ENCODE measurements at places on chromosomes 12 and 14.

- no peaks in the 10 kb centered on the region for H3K27me3 ChIP-seq
- H3K27ac ChIP-seq, result no peak overlapping the region
- H3K4me3 ChIP-seq, result no peak overlapping the region
Measured at GRCh38 chr14:104783484-104784217, 11.9 kb downstream of the AKT1 start.

GRCh38 chr12:124512667-124513296, 54.6 kb downstream of the NCOR2 start:
- peak overlapping the region; percentile 49 for H3K27ac ChIP-seq
- H3K4me1 ChIP-seq, result no peaks in the 10 kb centered on the region
- DNase-seq, result no peak
- no peak overlapping the region for H3K4me3 ChIP-seq

DNA sequence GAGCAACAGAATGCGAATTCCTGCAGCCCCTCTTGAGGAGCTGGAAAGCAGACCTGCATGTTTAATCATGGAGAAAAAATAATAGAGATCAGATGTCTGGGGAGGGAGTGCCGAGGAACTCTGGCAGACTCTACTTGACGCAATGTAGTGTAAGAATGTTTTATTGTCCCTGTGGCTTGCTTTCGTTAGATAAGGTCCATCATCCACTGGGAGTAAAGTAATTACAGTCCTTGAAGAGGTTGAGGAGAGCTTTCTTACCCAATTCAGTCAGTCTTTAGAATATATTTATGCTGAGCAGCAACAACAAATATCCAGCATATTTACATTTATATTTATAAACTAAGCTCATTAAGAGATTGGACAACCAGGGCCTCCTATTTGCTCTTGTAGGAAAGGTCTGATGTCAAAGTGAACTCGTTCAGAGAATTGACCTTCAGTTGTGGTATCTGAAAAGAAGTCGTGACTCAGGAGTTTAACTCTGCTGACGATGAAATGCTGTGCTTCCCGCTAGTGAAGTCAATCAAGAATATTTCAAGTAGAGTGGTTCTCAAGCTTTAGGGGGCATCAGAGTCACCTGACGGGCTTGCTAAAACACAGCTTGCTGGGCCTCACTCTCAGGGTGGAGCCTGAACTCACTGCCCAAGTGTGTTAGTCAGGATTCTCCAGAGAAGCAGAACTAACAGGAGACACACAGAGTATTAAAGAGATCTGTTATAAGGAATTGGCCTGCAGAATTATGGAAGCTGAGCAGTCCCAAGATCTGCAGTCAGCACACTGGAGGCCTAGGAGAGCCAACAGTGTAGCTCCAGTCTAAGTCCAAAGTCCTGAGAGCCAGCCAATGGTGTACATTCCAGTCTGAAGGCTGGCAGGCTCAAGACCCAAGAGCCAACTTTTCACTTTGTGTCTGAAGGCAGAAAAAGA, 139.3 kb upstream of the LMNTD1 start:
- H3K4me1 ChIP-seq, result no peaks in the 10 kb centered on the region
- H3K27ac ChIP-seq, result no peak overlapping the region
- H3K4me3 ChIP-seq, result no peak overlapping the region
- no peaks in the 10 kb centered on the region for H3K36me3 ChIP-seq

GRCh38 chr12:42291680-42292079, 34.2 kb downstream of the ZCRB1 start:
- no peaks in the 10 kb centered on the region for H3K27me3 ChIP-seq
- H3K36me3 ChIP-seq, result no peaks in the 10 kb centered on the region
- no peak for DNase-seq
- no peak overlapping the region for H3K4me3 ChIP-seq
- H3K4me1 ChIP-seq, result no peaks in the 10 kb centered on the region

- H3K36me3 ChIP-seq, result no peaks in the 10 kb centered on the region
- H3K27ac ChIP-seq, result no peak overlapping the region
- H3K4me1 ChIP-seq, result peaks cover 9% of the 10 kb centered on the region
- no peak for DNase-seq
- no peak overlapping the region for H3K4me3 ChIP-seq
- no peaks in the 10 kb centered on the region for H3K27me3 ChIP-seq
Measured at GRCh38 chr14:54708982-54709381, 142.1 kb downstream of the SAMD4A start.

GRCh38 chr12:104058802-104059201, 5.5 kb upstream of the HCFC2 start:
- H3K27ac ChIP-seq, result no peak overlapping the region
- H3K4me3 ChIP-seq, result no peak overlapping the region
- DNase-seq, result no peak
- H3K27me3 ChIP-seq, result no peaks in the 10 kb centered on the region
- no peaks in the 10 kb centered on the region for H3K4me1 ChIP-seq
- no peaks in the 10 kb centered on the region for H3K36me3 ChIP-seq

GRCh38 chr14:77151245-77151644, 9.7 kb upstream of the ZDHHC22 start:
- DNase-seq, result peak; percentile 37
- H3K4me1 ChIP-seq, result no peaks in the 10 kb centered on the region
- H3K27ac ChIP-seq, result no peak overlapping the region
- H3K27me3 ChIP-seq, result no peaks in the 10 kb centered on the region
- no peaks in the 10 kb centered on the region for H3K36me3 ChIP-seq

DNA sequence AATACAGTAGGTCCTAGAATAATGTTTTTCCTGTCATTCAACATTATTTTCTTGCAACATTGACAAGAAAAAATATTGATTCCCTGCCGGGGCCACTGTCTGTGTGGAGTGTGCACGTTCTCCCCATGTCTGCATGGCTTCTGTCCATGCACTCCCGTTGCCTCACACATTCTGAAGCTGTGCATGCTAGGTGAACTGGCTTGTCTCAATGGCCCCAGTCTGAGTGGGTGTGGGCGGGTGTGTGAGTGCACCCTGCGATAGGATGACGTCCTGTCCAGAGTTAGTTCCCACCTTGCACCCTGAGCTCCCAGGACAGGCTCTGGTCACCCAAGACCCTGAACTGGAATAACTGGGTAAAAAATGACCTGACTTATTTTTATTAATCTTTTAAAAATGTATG, 186.1 kb downstream of the CAND1 start:
- H3K36me3 ChIP-seq, result no peaks in the 10 kb centered on the region
- peaks cover 5% of the 10 kb centered on the region for H3K4me1 ChIP-seq
- DNase-seq, result no peak
- H3K27me3 ChIP-seq, result no peaks in the 10 kb centered on the region
- H3K4me3 ChIP-seq, result no peak overlapping the region

- no peaks in the 10 kb centered on the region for H3K36me3 ChIP-seq
- H3K4me3 ChIP-seq, result no peak overlapping the region
- no peak overlapping the region for H3K27ac ChIP-seq
- DNase-seq, result no peak
- no peaks in the 10 kb centered on the region for H3K4me1 ChIP-seq
Measured at GRCh38 chr14:66045572-66046021, 440.6 kb upstream of the CCDC196 start.

DNA sequence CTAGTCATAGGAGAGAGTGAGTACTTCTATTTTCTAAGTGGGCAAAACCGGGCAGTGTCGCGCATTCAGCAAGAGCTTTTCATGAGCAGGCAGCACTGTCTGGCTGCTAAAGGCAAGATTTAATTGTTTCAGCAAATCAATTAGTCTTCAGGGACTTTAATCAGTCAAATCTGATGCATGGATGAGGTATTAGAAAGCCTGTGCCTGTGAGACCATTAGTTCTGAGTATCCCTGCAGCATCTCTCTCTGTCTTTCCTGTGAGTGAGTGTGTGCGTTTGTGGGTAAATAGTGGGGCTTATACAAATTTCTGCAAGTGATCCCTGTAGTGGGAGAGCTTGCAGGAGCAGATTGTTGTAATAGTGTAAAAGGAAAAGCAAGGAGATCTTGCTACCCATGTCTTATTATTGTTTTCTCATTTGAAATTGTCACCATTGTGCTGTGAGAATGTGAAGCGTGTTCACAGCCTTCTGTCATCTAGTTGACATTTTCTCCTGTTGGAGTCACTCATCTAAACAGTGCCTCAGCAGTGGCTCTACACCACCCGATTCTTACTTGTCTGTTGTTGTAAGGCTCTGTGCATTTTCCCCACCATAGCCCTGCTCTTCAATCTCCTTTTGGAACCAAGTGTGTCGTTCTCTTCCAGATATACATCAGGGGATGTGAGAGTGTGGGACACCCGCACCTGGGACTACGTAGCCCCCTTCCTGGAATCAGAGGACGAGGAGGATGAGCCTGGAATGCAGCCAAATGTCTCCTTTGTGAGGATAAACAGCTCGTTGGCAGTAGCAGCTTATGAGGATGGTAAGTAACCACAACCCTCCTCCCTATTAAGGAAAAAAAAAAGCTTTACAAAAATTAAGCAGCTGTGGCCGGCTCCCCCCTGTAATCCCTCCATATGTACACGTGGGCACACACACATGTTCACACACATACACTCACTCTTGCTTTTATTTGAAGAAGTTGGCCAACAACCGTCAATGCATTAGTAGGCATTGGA, 53.6 kb downstream of the FBXW8 start:
- no peaks in the 10 kb centered on the region for H3K36me3 ChIP-seq
- no peaks in the 10 kb centered on the region for H3K4me1 ChIP-seq
- H3K27ac ChIP-seq, result no peak overlapping the region
- no peak for DNase-seq

DNA sequence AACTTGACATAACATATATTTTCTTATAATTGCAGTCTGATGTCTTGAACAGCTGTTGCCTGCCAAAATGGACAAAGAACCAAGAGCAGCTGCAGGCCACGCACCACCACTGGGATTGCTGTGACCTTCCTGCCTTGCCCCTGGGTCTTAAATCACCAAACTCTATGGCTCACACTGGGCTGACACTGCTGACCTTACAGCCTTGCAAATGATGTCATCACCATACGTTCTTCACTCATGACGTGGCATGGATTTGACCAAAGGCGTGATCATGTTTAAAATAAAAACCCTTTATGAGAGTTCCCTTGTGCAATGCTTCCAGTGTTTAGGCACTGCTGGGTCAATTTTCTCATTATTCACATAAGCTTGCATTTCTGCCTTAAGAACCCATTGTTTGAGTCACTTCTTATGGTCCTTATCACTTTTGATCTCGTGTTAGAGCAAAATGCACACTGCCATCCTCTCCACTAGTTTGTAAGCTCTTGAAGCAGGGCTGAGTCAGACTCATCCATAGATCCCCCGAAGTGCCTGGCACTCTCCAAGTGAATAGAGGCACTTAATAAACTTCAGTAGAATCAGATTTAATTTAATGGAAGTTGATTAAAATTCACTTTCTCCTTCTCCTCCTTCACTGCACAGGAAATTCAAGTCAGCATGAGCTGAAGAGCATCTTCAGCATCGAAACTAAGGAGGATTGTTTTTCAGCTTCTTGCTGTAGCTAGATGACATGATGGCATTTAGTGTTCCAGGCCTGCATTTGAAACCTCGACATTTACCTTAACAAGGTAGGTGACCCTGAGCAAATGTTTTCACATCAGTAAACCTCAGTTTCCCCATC, 132.4 kb upstream of the PZP start:
- no peak overlapping the region for H3K4me3 ChIP-seq
- H3K4me1 ChIP-seq, result no peaks in the 10 kb centered on the region
- no peaks in the 10 kb centered on the region for H3K36me3 ChIP-seq
- no peak for DNase-seq
- H3K27me3 ChIP-seq, result no peaks in the 10 kb centered on the region

DNA sequence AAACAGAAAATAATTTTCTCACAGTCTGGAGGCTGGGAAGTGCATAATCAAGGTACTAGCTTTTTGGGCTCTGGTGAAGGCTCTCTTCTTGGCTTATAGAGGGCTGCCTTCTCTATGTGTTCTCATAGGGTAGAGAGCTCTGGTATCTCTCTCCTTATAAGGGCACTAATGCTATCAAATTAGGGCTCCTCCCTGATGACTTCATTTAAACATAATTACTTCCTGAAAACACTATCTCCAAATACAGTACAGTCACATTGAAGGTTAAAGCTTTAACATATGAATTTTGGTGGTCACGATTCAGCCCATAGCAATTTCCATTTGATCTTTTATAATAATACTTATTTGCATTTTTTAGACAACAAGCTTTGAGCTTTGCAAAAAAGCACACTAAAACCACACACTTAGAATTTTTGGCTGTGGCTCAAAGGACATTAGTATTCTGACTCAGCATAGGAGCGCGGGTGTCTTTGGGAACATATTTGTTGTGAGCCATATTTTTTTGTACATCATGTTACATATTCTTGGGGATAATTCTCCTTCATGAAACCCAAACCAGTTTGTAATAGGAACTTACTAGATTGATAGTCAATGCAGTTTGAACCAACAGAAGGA, 808.1 kb upstream of the FBXO33 start:
- no peak overlapping the region for H3K27ac ChIP-seq
- no peaks in the 10 kb centered on the region for H3K36me3 ChIP-seq
- DNase-seq, result no peak

DNA sequence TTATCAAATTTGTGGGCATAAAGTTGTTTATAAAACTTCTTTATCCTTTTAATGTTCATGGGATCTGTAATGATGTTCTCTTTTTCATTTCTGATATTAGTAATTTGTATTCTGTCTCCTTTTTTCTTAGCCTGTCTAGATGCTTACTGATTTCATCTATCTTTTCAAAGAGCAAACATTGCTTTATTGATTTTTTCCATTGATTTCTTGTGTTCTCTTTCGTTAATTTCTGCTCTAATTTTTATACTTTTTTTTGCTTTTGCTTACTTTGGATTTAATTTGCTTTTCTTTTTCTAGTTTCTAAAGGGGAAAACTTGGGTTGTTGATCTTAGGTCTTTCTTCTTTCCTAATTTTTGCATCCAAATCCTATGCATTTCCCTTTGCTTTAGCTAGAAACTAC, 42.5 kb downstream of the CRADD start:
- no peaks in the 10 kb centered on the region for H3K36me3 ChIP-seq
- no peaks in the 10 kb centered on the region for H3K27me3 ChIP-seq
- no peak overlapping the region for H3K27ac ChIP-seq
- DNase-seq, result no peak

GRCh38 chr14:44700184-44700583, 193.1 kb upstream of the FSCB start:
- no peaks in the 10 kb centered on the region for H3K27me3 ChIP-seq
- no peaks in the 10 kb centered on the region for H3K4me1 ChIP-seq
- no peak overlapping the region for H3K27ac ChIP-seq
- no peaks in the 10 kb centered on the region for H3K36me3 ChIP-seq
- DNase-seq, result no peak

GRCh38 chr12:96136725-96137378, 57.3 kb upstream of the ELK3 start:
- no peaks in the 10 kb centered on the region for H3K27me3 ChIP-seq
- no peaks in the 10 kb centered on the region for H3K4me1 ChIP-seq
- H3K4me3 ChIP-seq, result no peak overlapping the region
- no peak overlapping the region for H3K27ac ChIP-seq
- no peaks in the 10 kb centered on the region for H3K36me3 ChIP-seq

Measured in Peyer's patch (tissue), 4 donors.